ENCODE measurements at places on chromosomes 5 and 9.

GRCh38 chr5:132371603-132371994 is 2.1 kb downstream of the SLC22A5 start:
- no peak for DNase-seq

- peak; percentile 25 for DNase-seq
Observed at GRCh38 chr9:133460405-133461175, 812 bp downstream of the CACFD1 start.

DNA sequence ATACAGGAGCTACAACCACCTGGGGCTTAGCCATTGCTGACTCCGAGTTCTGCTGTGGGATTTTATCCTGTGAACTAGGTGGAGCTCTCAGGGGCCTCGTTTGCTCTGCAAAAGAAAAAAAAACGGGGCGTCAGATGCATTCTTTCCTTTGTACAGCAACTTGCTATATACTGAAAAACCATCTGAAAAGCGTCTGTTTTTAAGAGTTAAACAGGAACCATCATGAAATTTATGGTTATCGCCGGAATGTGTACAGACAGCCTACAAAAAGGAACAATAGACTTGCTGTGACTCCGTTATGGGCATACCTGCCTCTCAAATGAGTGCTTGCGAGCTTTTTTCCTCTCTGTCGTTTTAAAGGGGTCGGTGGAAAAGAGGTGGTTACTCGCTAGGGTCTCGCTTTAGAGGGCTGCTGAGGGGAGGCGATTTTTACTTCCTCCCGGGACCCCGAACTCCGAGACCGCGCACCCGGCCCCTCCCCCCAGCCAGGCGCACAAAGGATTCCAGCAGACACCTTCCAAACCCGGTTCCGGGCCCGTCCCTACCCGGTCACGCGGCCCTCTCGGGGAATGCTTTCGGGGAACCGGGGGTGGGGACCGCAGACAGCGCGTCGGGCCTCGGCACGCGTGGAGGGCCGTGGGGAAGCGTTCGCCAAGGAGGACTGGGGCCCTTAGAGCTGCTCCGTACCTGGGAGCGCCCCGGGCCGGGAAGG is 826 bp downstream of the PAIP1 start:
- DNase-seq = peak; percentile 7

GRCh38 chr9:96133321-96134021 is 168.5 kb downstream of the HSD17B3 start:
- DNase-seq = no peak

- DNase-seq = no peak
Observed at GRCh38 chr5:171692107-171692506, 93.5 kb upstream of the SMIM23 start.
